ENCODE measurements at places on chromosomes 1 and 21.

DNA sequence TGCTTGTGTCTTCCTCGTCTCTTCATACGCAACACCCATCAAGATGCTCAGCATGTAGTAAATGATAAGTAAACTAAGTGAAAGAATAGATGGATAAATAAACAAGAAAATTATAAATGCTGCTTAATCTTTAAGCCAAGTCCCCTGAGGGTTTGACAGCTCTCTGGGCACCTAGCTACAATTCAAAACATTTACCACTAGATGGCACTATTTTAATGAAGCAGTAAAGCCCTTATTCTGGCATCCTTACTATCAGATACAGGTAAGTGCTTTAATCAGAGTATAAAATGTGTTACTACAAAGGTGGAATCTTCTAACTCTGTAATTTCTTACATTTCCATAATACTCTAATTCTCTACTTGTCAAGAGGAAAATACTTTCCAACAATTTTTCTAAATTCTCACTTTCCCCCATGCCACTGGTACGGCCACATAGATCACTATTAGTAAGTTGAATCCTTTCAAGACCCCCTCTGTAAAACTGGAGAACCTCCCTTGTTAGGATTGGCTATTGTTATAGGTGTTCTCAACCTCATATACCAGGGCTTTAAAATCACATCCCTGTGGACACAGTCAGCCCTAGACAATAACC is 137.8 kb downstream of the BARHL2 start:
- DNase-seq, result no peak

DNA sequence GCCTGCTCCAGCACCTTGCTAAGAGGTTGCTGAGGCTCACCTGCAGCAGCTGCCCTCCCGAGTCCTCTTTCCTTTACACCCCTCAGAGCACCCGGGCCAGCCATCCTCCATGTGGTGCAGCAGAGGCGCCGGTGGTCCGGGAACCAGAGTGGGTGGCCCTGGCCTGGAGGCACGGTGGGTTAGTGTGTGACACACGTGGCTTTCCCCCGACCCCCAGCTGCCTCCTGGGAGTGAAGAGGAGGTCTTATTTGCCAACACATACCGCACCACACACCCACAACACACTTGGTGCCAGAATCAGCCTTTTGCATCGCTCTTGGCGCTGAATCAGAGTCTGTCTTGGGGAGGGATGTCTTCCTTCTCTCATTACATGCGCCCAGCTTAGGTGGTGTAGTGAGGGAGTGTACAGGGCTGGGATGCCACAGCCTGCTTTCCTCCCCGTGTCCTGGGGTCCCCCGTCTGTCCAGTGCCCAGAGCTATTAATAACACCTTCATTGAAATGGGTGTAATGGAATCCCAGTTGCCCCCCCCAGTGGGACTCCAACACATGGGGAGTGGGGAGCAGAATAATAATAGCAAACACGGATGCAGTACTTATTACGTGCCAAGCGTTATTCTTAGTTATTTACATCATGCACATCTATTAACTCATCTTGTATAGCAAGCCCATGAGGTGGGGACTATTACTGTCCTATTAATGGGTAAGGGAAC is 38.2 kb downstream of the MAPKAPK2 start:
- no peak for DNase-seq

DNA sequence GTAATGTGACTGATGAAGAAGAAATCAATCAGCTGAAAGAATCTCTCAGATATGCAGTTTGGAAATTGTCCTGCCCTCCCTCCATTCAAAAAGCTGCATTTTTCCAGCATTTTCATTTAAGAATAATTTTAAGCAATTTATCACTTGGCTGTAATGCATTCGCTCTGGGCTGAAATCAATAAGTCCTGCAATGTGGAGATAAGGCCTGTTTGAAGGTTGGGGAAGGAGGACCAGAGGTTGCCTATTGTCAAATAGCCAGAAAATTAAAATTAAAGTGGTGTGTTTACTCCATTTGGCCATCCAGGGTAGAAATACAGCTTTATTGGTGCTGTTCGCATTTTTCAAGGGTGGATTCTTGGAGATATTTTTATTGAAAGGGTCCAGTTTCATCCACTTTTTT is 187.6 kb upstream of the NFIA start:
- no peak for DNase-seq

- DNase-seq, result peak; percentile 69
These were observed 20.9 kb upstream of the VPS13D start for GRCh38 chr1:12208764-12209494.

GRCh38 chr1:242522996-242523718 is 1.3 kb downstream of the PLD5 start:
- DNase-seq, result no peak
